ENCODE measurements at places on chromosomes 5 and 9.

DNA sequence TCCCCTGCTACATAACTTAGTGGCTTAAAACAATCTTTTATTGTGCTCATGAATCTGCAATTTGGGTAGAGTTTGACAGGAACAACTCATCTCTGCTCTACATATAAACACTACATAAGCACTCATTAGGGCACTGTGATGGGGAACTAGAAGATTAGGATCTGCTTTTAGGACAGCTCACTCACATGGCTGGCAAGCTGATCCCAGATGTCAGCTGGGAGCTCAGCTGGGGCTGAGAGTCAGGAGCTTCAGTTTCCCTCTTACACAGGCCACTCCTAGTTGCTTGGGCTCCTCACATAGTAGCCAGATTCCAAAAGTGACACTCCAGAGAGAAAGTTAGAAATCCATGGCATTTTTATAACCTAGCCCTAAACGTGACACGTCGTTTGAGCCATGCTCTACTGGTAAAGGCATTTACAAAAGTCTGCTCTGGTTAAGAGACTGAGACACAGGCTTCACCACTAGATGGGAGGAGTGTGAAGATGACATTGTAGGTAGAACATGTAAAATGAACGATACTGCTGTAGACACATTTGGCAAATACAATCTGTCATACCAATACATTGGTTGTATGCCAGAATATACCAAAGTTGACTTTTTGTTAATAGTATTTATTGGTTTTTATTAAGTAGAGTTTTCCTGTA is 23.6 kb downstream of the SCAI start:
- DNase-seq = no peak

- no peak for DNase-seq
These were observed 632.5 kb downstream of the SLCO4C1 start for GRCh38 chr5:101663543-101663942.

GRCh38 chr5:112254303-112254702 is 164.8 kb downstream of the EPB41L4A start:
- DNase-seq = no peak

DNA sequence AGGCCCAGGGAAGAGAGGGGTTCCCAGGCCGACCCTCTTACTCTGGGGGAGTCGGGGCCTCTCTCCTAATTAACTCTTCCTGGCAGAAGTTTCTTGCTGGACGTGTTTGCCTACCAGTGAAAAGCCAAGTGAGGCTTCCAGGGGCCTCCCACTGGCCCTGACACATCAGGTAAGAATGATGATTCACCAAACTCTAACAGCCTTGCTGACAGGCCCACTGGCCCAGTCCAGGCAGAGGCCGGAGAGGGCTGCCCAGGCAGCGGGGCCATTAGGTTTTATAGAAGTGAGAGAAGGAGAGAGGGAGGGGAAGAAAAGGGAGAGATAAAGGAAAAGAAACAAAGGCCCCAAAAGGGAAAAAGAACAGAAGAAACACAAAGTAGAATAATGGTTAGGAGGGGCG is 50.8 kb upstream of the FOXE1 start:
- DNase-seq = no peak

DNA sequence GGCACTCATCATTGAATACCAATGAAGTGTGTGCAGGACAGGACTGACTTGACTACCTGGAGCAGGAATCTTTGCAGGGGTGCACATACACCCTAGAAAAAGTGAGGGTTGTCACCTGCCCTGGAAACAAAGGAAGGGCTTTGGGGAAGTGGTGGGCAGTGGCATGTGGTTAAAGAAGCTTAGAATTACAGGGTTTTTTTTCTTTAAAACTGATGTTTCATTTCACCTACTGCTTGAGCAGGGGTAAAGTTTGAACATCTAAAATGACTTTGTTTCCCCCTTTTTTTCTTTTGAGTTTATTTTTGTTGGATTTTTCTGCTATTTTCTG is 2.0 kb upstream of the KDM3B start:
- no peak for DNase-seq

DNA sequence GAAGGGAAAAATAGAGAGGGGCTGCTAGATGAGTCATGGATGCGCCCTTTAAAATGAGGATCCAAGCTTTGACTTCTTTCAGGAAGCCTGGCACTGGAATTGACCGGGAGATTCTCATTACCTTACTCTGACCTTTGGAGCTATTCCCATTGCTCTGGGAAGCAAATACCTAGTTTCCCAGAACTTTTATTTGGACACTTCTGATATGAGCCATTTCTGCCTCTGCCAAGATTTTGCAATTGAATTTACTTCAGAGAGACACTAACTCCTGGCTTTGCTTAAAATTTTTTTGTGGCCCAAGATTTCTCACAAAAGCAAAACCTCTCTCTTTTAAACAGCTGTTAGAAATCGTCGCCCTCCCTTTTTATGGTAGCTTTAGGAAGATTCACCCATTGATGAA is 15.7 kb upstream of the AGXT2 start:
- no peak for DNase-seq

DNA sequence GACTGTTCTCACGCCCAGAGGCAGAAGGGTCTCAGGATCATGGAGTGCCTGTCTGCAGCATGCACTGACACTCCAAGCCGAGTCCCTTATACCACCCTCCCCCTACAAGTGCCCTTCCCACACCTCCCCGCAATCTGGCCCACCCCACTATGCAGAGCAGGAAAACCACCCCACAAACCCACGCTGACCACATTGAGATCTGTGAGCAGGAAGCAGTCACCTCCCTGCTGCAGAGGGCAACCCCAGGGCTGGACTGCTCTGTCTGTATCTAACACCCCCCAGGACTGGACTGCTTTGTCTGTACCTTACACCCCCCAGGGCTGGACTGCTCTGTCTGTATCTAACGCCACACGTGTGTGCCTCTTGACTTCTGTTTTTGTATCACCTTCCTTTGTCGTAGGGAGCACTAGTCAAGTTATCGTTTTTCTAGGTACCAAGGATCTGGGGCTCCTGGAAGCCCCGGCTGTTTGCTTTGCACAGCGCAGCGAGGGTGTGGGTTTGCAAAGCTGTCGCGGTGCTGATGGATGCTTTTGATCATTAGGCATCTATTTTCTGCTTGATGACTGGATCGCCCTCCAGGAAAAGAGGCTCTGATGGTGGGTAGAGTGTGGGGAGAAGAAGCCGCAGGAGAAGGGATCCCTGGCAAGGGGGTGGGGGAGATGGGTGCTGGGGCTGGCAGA is 21.5 kb downstream of the OLFM1 start:
- DNase-seq = no peak

DNA sequence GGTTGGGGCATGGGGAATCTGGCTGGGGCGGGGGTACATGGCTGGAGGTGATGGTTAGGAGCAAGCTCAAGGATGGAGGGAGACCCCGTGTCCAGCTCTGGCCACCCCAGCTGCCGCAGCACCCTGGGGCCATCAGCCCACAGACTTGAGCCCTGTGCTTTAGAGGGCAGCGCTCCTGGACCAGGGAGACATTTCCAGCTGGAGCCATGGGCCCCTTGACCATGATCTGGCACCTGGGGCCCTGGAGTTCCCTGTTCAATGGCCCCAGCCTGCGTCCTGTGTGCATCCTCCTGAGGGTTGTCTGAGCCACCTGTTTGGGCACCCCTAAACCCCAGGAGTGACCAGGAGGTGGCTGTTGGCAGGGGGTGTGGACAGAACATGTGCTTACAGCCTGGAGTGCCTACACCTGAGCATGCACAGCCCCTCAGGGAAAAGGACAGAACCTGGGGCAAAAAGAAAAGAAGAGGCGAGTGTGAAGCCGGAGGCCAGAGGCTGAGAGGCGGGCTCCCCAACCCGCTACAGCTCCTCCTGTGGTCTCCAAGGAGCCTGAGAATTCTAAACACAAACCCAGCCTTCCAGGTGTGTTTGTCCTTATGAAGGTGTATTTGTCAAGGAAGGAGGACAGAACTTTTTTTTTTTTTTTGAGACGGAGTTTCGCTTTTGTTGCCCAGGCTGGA is 126.7 kb downstream of the C9orf50 start:
- no peak for DNase-seq

- DNase-seq = no peak
These were observed 950.6 kb upstream of the NUDT12 start for GRCh38 chr5:104513121-104513602.
